CD4-positive, CD25-positive, alpha-beta regulatory T cell (primary cell): ENCODE measurements at places on chromosomes 12 and 14. TPM values are rescaled to one million over a fixed set of nuclear protein-coding genes. Genes with fewer than 3 reads are reported as not detected.

The WIF1 gene
- not detected for polyA plus RNA-seq

The FERMT2 gene
- not detected for polyA plus RNA-seq

The GPD1 gene
- polyA plus RNA-seq: not detected

The LRFN5 gene
- not detected for polyA plus RNA-seq

The LMNTD1 gene
- not detected for polyA plus RNA-seq

The CIROP gene
- polyA plus RNA-seq: not detected

The AQP2 gene
- polyA plus RNA-seq: not detected

The NGB gene
- polyA plus RNA-seq: not detected

The GPR137C gene
- polyA plus RNA-seq: not detected

The DNAH10 gene
- polyA plus RNA-seq: not detected

The ARL6IP4 gene
- 237 TPM for polyA plus RNA-seq

The SCNN1A gene
- 0.23 TPM for polyA plus RNA-seq

The MDP1 gene
- polyA plus RNA-seq: 38.5 TPM

The TMEM233 gene
- polyA plus RNA-seq: not detected

The MTERF2 gene
- 12.0 TPM for polyA plus RNA-seq

The AMN1 gene
- polyA plus RNA-seq: 15.3 TPM

The DTX1 gene
- 0.95 TPM for polyA plus RNA-seq

The CSRP2 gene
- polyA plus RNA-seq: 0.42 TPM

The CAPZA3 gene
- not detected for polyA plus RNA-seq

The ISCA2 gene
- 105 TPM for polyA plus RNA-seq

The NPFF gene
- polyA plus RNA-seq: not detected

The TDRD9 gene
- 0.14 TPM for polyA plus RNA-seq

The KCNMB4 gene
- 0.37 TPM for polyA plus RNA-seq

The BICD1 gene
- 8.0 TPM for polyA plus RNA-seq

The NRL gene
- 2.0 TPM for polyA plus RNA-seq

The ZDHHC22 gene
- polyA plus RNA-seq: not detected

The SLC6A13 gene
- polyA plus RNA-seq: not detected

The TCP11L2 gene
- 46.0 TPM for polyA plus RNA-seq

The TSPAN9 gene
- 0.22 TPM for polyA plus RNA-seq

The CATSPERB gene
- polyA plus RNA-seq: not detected

The KLRD1 gene
- 0.16 TPM for polyA plus RNA-seq

The GMFB gene
- polyA plus RNA-seq: 20.8 TPM

The GPR132 gene
- polyA plus RNA-seq: 17.1 TPM

The TPH2 gene
- not detected for polyA plus RNA-seq

The CELA1 gene
- 2.0 TPM for polyA plus RNA-seq

The TMTC2 gene
- polyA plus RNA-seq: 0.35 TPM

The CCDC198 gene
- not detected for polyA plus RNA-seq

The KRT2 gene
- 0.23 TPM for polyA plus RNA-seq

The APOF gene
- polyA plus RNA-seq: not detected

The PLCZ1 gene
- not detected for polyA plus RNA-seq

The SYNDIG1L gene
- not detected for polyA plus RNA-seq

The KRT82 gene
- not detected for polyA plus RNA-seq

The KRT73 gene
- 1.4 TPM for polyA plus RNA-seq

The IAPP gene
- not detected for polyA plus RNA-seq

The TSHR gene
- 7.6 TPM for polyA plus RNA-seq

The TMEM120B gene
- 2.6 TPM for polyA plus RNA-seq
